ENCODE measurements at places on chromosomes 16 and 17.

- no peak for DNase-seq
Observed at GRCh38 chr16:6190776-6191175, 1093.2 kb upstream of the EEF2KMT start.

GRCh38 chr16:78285437-78285922 is 186.0 kb downstream of the WWOX start:
- no peak for DNase-seq

DNA sequence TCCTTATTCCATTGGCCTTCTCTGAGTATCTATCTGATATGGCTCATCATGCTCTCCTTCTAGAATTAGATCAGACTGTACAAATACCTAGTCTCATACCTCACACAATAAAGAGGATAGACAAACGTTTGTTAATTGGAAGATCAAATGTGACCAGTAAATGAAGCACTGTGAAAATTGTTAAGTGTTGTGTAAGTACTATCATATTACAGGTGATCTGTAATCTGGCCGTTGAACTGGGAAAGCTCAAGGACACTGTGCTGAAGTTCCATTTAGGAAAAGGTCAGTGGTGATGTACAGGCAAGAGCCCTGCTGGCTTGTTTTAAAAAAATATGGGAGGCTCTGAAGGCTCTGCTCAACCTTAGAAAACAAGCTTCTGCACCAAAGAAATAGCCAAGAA is 38.5 kb upstream of the CORO6 start:
- DNase-seq = no peak

DNA sequence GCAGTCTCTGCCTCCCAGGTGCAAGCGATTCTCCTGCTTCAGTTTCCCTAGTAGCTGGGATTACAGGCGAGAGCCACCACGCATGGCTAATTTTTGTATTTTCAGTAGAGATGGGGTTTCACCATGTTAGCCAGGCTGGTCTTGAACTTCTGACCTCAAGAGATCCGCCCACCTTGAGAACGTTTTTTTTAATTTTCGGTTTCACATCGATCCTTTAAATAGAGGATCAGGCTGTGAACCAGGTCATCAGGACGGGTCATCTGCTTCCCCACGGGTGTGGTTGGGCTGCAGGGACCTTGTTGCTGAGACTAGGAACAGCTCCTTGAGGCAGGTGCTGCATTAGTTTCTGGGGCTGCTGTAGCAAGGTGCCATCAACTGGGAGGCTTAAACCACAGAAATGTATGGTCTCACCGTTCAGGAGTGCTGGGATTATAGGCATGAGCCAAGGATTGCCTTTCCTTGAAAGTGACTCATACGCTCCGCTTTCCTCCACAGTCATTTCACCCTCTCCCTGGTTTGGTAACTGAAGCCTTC is 7.9 kb upstream of the NAGPA start:
- no peak for DNase-seq

DNA sequence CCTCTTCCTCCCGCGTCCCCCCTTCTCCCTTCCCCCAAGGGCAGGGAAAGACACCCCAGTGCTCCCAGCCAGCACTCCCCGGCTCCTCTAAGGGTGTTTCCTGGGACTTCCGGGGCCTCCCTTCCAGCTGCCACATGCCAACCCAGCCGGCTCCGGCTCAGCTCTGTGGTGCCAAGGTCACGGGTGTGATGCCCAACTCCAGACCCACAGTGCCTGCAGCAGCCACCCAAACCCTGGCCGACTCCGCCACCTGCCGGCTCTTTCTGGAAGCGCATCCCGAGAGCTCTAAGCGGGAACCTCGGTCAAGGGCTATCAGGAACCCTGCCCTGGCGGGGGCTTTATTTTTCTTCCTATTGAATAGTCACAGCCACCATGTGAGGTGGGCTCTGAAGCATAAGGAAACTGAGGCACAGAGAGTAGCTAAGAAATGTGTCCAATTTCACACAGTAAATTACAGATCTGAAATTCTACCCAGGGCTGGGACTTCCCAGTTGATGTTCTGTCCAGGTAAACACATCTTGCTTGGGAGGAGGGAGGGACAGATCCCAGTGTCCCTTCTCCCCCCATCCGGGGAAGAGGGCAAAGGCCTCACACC is 3.3 kb upstream of the PPP1R1B start:
- peak; percentile 87 for DNase-seq

GRCh38 chr16:80608946-80609345 is 68.2 kb downstream of the DYNLRB2 start:
- no peak for DNase-seq

GRCh38 chr16:25110387-25110947 is 1.1 kb upstream of the LCMT1 start:
- DNase-seq = no peak

GRCh38 chr16:78216166-78216745 is 116.8 kb downstream of the WWOX start:
- DNase-seq = no peak

DNA sequence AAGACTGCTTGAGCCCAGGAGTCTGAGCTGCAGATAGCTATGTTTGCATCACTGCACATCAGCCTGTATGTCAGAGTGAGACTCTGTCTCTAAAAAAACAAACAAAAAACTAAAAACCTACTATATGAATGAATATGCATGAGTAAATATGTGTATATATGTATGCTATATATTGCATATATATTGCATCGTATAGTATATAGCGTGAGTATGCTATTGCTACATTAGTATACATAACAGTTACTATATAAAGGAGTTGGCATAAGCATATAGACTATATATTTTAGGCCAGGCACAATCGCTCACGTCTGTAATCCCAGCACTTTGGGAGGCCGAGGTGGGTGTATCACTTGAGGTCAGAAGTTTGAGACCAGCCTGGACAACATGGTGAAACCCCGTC is 16.1 kb downstream of the DDX42 start:
- no peak for DNase-seq

DNA sequence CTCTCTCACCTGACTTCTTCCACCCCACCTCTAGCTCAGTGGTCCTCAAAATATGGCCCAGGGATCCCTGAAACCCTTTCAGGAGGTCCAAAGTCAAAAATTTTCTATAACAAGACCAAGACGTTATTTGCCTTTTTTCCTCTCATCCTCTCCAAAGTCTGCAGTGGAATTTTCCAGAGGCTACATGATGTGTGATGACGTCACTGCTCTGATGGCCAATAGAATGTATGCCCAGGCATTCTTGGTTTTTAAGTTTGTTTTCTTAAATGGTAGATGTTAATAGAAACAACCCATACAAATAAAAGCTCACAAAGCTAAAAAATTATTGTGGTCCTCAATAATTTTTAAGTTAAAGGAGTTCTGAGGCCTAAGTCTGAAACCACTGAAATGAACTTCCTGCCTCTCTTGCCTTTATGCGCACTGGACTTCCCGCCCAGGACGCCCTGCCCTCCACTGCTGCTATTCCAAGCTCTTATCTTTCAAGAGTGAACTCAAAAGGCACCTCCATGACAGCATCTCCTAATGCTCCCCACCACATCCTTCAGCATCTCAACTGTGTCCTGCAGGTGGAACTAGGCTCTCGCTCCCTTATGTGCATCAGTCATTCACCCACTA is 13.5 kb downstream of the UBE2O start:
- no peak for DNase-seq

- no peak for DNase-seq
Observed at GRCh38 chr16:7736138-7736665, 403.6 kb downstream of the RBFOX1 start.

- no peak for DNase-seq
Observed at GRCh38 chr17:27989046-27989445, 53.4 kb upstream of the NLK start.

GRCh38 chr17:79098282-79098867 is 23.8 kb downstream of the ENGASE start:
- no peak for DNase-seq

- peak; percentile 74 for DNase-seq
Observed at GRCh38 chr17:38605841-38606645, at the start of gene SRCIN1. TSS of gene SRCIN1 (minus strand) at chr17:38605952. CDS start at chr17:38605705, 247 bp downstream.

GRCh38 chr16:16045296-16045695 is 95.9 kb downstream of the ABCC1 start:
- no peak for DNase-seq

DNA sequence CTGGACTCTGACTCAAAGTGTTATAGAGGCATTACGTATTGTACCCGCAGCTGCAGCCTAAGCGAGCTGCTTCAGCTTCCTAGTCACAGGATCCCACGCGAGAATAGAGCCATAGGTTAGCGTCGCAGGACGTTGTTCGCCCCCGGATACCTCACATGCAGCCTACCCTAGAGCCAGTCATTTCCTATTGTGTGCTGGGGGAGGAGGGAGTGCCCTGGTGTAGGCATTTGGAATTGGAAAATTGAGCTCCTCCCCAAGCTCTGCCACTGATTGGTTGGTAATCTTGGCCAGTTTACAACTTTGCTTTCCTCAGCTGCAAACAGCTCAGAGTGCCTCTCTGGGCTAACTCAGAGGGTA is 530 bp downstream of the NAA60 start:
- DNase-seq = no peak

- no peak for DNase-seq
Observed at GRCh38 chr17:75263055-75263454, 1.4 kb downstream of the MRPS7 start.

DNA sequence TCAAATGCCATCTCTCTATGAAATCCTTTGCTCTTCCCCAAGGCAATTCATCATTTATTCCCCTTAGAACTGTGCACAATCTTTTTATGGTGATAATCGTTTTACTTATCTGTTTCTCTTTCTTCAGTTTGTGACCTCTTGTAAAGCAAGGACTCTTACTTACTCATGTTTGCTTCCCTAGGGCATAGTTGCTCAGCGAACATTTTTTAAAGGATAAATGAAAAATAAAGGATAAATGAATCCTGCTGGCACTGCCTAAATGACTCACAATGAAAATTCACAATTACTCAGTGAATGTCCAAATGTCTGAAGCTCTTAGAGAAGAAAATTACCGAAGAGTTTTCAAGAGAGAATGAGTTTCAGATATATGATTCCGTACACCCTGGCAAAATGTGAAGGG is 671.7 kb downstream of the CDH11 start:
- no peak for DNase-seq

DNA sequence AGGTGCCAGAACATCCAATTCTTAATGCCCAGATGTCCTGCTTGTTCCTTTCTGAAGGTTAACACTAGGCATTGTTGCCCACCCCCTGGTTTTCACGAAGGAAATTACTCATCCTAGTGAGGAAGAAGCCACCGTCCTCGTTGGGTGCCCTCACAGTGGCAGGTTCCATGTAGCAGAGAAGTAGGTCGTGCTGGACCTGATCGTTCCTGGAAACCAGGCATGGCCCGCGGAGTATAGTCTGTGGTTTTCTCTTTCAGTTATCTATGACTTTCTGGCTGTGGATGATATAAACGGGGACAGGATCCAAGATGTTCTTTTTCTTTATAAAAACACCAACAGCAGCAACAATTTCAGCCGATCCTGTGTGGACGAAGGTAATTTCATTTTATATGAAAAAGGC is 16.5 kb downstream of the RGS11 start:
- no peak for DNase-seq

- DNase-seq = no peak
Observed at GRCh38 chr17:31798205-31798724, 60.8 kb downstream of the COPRS start.

GRCh38 chr17:57705921-57706695 is 39.0 kb downstream of the CCDC182 start:
- no peak for DNase-seq

DNA sequence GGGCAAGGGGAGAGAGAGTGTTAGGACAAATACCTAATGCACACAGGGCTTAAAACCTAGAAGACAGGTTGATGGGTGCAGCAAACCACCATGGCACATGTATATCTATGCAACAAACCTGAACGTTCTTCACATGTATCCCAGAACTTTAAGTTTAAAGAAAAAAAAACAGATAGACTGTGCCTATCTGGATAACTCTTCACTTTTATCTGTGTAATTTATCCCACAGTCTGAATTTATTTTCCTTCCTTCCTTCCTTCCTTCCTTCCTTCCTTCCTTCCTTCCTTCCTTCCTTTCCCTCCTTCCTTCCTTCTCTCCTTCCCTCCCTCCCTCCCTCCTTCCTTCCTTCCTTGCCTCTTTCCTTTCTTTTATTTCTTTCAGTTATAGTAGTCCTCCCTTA is 370.7 kb downstream of the CDH8 start:
- DNase-seq = no peak

DNA sequence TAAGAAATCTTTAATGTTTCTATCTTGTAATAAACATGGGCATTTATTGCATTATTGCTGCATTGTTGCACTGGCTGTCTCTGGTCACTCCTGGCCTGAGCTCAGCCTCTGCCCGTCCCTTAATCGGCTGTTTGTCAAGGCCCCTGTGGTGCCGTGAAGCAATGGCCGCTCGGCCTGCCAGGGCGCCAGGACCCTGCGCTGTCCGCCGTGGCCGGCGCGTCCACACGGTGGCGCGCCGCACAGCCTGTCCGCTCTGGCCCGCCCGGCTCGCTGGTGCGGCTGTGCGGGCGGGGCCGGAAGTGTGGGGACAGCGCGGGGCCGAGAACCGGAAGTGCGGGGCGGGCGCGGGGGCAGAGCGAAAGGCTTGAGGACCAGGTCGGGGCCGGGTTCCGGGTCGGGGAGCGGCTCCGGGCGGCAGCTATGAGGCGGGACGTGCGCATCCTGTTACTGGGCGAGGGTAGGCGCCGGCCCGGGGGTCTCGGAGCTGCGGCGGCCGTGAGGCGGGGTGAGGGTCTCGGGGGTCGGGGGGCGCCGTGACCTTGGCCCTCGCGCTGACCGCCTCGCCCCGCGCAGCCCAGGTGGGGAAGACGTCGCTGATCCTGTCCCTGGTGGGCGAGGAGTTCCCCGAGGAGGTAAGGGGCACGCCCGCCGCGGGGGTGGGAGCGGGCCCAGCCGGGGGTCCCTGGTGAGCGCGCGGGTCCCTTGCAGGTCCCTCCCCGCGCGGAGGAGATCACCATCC is at the start of gene RHOT2:
Gene RHOT2, plus strand, starts transcription at position 353 of the 739 bp plus-strand sequence. Its CDS starts 68 bp downstream, at position 421.
- DNase-seq = peak; percentile 81

GRCh38 chr17:76543826-76544545 is 4.1 kb downstream of the PRCD start:
- DNase-seq = no peak

DNA sequence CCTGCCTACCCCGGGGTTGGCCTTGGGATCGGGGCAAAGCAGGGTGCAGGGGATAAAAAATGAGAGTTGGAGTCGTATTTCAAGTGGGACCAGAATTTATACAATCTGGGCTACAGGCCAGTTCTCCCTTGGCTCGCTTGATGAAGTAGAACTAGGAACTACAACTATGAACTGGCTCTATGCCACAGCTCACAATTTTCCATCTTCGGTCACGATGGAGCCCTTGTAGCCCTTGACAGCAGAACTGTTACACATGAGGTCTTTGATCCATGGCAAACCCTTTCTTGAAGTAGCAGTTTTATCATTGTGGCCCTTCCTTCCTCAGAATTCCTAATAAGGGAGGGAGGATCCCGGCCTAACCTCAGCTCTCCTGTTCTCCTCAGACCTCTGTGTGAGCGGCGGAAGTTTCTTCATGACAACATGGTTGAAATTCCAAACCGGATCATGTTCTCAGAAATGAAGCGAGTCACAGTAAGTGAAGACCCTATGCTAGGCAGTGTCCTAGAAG is 17.1 kb downstream of the LIG3 start:
- DNase-seq = no peak

GRCh38 chr16:67936880-67937605 is 393 bp upstream of the PSMB10 start:
- peak; percentile 90 for DNase-seq

DNA sequence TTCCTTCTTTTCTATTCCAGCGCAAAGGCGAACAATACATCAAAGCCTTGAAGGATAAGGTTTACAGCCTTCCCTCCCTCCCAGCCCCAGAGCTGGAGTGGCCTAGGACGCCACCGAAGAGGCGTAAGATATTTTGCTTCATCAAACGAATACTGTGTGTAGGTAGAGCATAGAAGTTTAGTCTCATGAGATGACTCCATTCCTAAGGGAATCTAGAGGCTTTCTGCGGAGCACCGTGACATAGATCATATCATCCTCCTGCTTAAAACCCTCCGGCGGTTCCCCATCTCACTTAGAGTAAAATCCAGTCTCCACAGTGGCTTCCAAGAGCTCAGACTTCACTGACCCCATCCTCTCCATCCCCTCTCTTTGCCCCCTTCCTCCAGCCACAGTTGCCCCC is 191.9 kb downstream of the IRX3 start:
- no peak for DNase-seq
